NAMALWA (cell line): ENCODE measurements at places on chromosomes 7 and 10.

GRCh38 chr10:3976718-3977117, 191.7 kb upstream of the KLF6 start:
- DNase-seq: peak; percentile 23

- no peak for DNase-seq
These were observed 220.5 kb downstream of the CDK14 start for GRCh38 chr7:90816511-90817142.

GRCh38 chr10:68223535-68224165, 8.3 kb downstream of the ATOH7 start:
- peak; percentile 31 for DNase-seq

DNA sequence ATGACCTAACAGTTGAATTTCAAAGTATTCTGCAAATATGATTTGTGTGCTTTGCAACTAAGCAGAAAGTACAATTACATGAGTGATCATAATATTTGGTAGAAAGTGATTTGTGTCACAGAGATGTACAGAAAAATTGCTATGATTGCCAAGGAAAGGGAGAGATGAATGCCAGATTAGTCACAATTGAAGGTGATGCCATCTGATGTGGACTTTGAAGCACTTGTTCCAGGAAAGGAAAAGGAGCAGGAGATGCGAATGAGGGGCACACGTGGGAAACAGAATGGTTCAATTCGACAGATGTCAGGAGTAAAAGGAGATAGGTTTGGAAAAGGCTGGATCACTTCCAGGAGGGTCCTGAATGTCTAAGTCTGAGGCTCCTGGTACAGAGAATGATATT, 153.1 kb upstream of the LAMB4 start:
- DNase-seq: no peak

- no peak for DNase-seq
These were observed 140.5 kb downstream of the CUX1 start for GRCh38 chr7:101957744-101958525.

DNA sequence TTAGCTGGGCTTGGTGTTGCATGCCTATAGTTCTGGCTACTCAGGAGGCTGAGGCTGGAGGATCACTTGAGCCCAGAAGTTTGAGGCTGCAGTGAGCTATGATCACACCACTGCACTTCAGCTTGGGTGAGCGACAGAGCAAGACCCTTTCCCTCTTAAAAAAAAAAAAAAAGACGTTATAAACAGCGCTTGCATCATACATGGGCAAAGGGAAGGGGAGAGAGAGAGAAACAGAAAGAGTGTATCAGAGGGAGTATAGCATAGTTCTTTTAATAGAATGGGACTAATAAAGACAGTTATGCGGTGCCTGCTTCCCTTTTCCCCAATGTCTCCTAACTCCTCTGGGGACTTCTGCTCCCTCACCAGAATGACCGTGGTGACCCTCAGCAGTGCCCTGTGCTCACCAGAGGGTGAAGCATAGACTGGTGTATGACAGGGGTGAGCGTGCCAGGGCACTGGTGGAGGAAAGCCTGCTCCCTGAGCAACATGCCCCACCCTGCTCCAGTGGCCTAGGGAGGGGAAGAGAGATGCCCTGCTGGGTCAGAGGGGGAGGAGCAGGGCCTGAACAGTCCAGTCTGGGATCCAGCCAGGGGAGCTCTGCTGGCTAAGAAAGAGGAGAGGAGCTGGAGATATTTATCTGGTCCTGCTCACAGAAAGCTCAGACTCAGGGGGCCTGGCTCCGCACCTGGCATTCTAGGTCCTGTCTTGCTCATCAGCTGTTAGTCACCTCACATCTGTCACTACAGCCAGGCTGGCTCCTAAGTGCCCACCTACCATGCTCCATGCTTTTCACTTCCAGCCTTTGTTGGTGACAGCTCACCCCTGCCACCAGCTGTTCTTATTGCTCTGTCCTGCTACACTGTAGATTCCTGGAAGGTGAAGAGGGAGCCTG, 2.2 kb downstream of the PDZD7 start:
- peak; percentile 32 for DNase-seq

DNA sequence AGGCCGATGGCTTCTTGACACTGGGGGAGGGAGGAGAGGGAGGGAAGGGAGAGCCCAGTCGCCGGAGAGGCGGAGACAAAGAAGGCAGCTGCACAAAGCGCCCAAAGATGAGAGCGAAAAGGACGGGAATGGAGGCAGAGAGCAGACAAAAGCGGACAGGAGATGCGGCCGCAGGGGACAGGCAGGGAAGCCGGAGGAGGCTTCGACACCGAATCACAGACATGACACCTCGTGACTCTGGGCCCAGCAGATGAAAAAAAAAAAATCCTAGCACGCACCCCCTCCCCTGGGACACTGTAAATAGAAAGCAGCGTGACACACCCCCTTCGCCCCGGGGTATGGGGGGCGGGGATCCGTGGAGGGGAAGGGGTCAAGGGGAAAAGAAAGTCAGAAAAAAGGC, 976 bp downstream of the NAT16 start:
- no peak for DNase-seq

GRCh38 chr10:127456122-127456521, 93.0 kb upstream of the NPS start:
- no peak for DNase-seq

DNA sequence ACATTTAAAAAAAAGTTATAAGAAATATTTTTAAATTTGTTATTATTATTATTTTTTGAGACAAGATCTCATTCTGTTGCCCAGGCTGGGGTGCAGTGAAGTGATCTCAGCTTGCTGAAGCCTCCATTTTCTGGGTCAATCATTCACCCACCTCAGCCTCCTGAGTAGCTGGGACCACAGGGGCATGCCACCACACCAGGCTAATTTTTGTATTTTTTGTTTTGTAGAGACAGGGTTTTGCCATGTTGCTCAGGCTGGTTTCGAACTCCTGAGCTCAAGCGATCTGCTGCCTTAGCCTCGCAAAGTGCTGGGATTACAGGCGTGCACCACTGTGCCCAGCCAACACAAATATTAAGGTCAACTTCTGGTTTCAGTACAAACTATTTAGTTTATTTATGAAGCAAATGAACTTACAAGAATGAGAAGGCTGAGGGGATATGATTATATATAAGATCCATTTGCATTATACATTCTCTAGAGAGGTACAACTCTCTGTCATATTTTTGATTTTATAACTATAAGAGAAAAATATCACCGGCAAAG, 45.9 kb upstream of the FAM133B start:
- DNase-seq: no peak

GRCh38 chr10:89122433-89123051, 84.6 kb downstream of the CH25H start:
- DNase-seq: no peak

DNA sequence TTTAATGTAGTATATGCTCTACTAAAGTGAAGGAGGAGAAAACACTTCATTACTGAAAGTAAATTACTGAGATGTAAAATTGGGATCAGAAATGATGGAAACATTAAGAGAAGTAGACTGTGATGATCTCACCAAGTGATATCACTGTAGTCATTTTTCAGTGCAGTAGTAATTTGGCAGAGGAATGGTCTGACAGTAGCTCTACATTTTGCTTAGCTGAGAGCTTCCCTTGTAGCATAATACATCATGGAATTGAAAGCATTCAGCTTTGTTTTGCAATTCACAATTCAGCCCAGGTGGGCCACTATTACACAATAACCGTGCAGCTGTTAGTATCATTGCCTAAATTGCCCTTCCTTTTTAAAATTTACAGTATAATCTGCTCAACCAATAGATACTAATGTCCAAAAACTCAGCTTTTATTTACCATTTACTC, 19.4 kb upstream of the CABCOCO1 start:
- peak; percentile 3 for DNase-seq

DNA sequence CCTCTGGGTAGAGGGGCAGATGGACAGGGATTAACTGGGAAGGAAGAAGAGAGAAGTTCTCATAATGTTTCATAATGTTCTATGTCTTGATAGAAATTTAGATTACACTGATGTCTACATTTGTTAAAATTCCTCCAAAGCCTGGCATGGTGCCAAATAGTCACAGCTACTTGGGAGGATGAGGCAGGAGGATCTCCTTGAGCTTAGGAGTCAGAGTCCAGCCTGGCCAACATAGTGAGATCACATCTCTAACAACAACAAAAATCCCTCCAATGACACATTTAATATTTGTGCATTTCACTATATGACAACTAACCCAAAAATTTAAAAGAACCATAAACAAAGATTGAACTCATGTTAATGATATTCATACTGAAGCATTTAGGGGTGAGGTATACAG, 33.0 kb upstream of the PPP1R3C start:
- DNase-seq: no peak

- no peak for DNase-seq
These were observed 1.3 kb downstream of the FIGNL1 start for GRCh38 chr7:50448823-50449222.
